ENCODE measurements at places on chromosomes 6 and 20.

- no peak for DNase-seq
These were observed 568 bp downstream of the CCDC170 start for GRCh38 chr6:151494235-151494935.

GRCh38 chr20:21808863-21809664 lies 103.6 kb downstream of the PAX1 start:
- DNase-seq: no peak

DNA sequence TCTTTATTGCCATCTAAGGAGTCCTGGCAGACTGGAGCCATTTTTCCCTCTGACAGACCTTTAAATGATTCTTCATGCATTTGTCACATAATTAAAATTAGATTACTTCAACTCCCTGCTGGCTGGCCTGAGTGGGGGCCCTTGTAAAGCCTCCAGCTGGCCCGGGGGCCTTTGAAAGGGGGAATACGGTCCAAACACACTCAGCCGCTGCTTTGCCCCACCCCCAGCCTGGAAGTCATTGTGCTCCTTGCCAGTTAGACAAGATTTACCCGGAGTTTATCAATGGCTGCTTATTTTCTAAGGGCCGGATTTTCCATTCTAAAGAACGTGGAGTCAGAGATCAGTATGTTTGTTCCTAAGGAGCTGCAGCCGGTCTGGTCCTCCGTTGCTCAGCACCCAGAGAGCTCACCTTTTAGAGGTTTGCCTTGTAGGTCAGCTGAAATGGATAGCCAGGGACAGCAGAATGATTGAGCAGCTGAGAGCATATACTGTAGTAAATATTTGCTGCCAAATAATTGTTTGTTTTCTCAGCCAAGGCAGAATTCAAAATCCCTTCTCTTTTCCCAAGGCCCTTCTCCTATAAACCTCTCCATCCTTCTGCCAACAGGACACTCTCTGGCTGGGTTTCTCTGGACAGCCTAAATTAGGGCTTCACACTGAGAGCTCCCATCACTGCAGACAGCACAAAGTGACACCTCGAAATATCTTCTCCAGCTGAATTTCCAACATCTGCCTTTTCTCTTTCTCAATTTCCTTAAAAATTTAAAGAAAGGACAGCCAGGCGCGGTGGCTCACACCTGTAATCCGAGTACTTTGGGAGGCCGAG lies 68.4 kb upstream of the RBM24 start:
- no peak for DNase-seq

DNA sequence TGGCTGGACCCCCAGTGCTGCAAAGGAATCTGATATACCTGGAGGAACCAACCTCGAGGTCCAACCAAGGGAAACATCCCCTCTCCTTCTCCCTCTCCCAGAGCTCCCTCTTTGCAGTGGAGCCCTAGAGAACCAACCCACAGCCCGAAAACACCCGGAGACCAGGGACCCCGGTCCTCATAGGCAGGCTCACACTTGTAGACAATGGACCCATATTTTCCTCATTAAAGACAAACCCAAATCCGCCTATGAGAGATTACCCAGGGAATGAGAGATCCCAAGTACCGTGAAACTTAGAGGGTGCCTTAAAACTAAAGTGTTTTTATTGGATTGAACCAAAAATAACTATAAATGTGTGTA lies 9.6 kb upstream of the FOXF2 start:
- no peak for DNase-seq
